ENCODE measurements at places on chromosomes 3 and 15.

GRCh38 chr15:45473068-45473467 lies 49.5 kb downstream of the SLC30A4 start:
- DNase-seq: no peak

GRCh38 chr15:79373113-79373512 lies 59.0 kb upstream of the MINAR1 start:
- DNase-seq: no peak

DNA sequence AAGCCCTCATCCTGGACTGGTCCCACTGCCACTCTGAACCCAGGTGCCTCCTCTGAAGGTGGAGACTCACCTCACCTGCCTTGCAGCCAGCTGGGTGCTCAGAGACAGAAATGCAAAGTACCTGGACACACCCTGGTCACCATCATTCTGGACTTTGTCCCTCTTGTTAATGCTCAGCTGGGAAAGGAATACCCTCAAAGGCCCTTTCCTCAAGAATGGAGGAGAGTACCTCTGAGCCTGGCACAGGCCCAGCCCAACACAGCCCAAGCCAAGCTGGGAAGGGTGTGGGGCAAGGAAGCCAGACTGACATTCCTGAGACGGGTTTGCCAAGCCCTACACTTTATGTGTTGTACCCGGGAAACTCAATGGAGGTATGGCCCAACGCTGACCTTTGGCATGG lies 983 bp upstream of the ALAS1 start:
- DNase-seq: no peak

DNA sequence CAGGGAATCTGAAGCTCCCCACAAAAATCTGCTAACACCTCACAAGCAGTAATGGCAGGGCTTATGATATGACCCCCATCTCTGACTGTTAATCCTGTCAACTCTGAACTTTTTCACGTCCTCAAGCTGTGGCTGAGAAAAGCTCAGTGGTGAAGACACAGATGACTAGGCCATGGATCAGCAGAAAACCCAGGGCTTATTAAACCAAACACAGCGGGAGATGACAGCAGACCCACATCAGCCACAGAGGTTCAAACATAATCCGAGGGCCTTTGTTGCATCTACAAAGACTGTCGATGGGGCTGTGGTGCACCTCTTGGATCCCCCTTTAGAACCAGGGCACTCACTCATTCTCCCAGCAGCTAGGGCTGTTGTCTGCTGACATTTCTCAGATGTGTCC lies 50.4 kb downstream of the GLB1 start:
- DNase-seq: no peak

DNA sequence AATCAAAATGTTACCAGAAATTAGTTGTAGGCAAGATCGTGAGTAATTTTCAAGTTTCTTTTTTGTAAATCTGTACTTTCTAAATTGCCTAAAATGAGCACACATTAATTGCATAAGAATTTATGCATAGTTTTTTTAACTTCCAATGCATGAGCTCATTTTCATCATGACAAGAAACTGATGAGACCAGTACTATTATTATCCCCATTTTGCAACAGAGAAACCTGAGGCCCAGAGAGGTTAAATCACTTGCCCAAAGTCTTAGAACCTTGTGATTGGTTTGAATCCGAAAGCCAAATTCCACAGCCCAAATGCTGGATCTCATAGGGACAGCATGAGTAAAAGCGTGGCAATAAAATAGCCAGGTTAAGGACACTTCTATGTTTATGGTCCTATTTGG lies 274.7 kb downstream of the ERC2 start:
- DNase-seq: no peak

- DNase-seq: no peak
These were observed 44.0 kb downstream of the PSMD6 start for GRCh38 chr3:63979093-63979885.

DNA sequence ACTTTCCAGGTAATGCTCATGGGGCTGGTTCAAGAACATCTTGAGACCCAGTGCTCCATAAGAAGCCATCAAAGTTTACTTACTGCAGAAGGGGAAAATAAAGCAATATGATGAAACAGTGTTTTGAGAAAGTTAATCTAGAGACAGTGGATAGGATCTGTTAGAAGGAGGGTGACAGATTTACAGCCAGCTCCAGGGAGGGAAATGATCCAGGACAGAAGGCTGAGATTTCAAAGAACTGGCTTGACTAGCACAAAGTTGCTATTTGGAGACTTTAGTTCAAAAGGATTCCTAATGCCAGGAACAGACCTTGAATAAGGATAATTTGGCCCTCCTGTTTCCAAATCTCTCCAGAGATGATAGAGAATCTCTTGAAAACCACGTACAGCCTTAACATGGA lies 166.5 kb upstream of the NECTIN3 start:
- no peak for DNase-seq

DNA sequence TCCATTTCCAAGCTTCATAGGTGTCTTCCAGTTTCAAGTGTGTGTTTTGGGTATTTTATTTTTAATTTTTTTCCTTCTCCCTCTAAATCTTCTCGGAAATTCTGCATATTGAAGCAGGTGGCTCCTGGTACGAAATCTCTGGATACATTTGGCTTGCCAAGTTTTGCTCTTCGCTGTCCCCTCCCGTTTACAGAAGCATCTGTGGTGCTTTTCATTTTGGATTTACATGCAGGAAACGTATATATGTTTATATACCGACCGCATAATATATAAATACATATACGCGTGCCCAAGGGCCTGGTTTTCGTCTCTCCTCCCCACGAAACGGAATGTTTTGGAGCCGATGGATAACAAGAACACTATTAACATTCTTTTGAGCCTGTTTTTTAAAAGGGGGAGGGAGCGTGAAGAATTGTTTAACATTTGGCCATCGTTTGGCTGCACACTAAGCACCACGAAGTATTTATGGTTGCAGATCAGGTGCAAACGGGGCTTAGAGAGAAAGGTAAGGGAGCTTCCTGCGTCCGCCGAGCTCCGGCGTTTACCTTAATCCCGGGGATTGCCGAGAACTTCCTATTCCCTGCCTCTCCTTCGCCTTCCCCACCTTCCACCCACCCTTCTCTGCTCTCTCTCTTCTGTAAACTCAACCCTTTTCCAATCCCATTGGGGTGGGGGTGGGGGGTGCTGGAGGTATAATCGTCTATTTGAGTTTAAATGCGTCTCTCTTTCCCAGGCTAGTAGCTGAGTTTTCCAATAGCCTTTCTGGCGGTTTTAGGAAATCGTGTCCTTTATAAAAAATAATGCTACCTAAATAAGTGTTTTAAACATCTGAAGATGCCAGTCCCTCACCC lies 1.1 kb upstream of the NLGN1 start:
- DNase-seq: no peak

DNA sequence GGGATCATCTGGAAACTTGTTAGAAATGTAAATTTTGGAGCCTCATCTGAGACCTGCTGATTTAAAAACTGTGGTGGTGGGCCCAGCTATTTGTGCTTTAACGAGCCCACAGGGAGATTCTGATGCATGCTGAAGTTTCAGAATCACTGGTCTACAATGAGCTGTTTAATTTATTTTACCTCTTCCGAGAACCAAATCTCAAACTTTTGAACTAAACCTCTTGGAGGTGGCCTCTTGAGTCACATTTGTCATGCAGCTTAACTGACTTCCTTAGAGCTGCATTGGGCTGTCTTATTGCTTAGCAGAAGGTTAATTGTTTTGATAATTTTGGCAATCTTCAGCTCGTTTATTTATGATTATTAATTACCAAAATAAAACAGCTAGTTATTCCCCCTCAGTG lies 112.1 kb upstream of the NPHP3 start:
- no peak for DNase-seq

DNA sequence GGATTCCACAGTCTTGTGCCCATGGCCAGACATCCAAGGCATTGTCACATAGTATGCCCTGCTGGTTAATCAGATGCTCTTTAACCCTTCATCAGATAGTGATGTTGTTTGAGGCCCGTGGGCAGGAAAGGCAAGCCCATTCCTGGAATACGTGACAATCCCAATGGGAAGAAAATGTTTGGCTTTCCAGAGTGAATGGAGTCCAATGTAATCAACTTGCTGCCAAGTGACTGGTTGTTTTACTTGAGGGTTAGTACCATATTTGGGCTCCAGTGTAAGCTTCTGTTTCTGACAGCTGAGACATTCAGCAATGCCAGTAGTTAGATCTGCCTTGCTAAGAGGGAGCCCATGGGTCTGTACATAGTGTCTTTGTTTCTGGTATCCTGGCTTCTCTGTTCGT lies 31.3 kb downstream of the RPL39L start:
- DNase-seq: no peak
